ENCODE measurements at places on chromosomes 11 and 22.

GRCh38 chr22:33875316-33875715 is 45.0 kb downstream of the LARGE1 start:
- DNase-seq: no peak

DNA sequence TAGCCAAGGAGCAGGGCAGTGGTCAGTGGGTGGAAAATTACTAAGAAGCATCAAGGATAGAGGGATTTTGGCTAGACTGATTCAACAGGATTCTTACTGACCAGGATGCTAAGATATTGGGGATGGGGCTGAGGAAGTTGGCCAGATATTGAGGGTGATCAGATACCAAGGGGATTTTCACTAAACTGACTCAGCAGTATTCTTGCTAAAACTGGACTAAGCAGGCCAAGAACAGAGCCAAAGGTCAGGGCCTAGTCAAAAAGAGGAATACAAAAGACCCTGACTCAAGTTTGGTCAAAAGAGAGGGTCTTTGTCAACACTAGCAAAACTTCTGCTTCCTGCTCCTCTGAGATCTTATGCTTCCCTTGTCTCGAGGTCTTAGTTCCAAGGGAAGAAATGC is 38.6 kb upstream of the DEUP1 start:
- DNase-seq: no peak

GRCh38 chr11:47577460-47578041 is 1.2 kb downstream of the KBTBD4 start:
- no peak for DNase-seq

DNA sequence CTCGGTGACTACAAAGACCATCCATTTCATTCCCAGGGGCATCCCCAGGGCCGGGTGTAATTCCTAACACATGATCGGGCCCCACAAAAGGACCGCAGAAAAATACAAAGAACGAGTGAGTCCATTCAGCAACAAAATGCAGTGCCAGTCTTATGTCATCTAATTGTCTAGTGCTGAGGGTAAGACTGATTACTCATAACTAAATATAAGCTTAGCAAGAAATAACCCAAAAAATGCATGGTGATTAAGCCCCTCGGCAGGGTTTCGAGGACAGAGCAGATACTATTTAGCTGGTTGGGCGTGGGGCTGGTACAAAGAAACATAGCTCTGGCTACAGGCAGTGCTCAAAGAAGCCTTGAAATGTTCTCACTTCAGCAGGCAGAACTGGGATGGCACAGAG is 1078.9 kb downstream of the OPCML start:
- no peak for DNase-seq

GRCh38 chr22:43305806-43306205 is 37.4 kb downstream of the SCUBE1 start:
- DNase-seq: no peak

DNA sequence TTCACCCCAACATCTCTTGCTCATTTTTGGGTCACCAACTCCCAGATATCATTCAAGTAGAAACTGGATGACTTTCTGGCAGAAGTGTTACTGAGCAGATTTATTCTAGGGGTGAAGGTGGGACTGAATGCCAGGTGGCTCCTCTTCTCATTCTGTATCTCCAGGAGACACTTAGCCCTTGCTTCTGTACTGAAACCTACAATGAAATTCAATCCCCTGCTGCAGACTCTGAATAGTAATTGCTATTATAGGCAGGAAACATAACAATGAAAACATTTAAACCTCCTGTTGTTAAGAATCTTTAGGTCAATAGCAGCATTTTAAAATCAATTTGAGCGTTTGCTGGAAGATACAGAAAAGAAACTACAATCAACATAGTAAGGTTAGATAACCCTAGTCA is 879.4 kb upstream of the TENM4 start:
- DNase-seq: no peak

GRCh38 chr11:73629907-73630306 is 16.5 kb upstream of the PLEKHB1 start:
- no peak for DNase-seq

DNA sequence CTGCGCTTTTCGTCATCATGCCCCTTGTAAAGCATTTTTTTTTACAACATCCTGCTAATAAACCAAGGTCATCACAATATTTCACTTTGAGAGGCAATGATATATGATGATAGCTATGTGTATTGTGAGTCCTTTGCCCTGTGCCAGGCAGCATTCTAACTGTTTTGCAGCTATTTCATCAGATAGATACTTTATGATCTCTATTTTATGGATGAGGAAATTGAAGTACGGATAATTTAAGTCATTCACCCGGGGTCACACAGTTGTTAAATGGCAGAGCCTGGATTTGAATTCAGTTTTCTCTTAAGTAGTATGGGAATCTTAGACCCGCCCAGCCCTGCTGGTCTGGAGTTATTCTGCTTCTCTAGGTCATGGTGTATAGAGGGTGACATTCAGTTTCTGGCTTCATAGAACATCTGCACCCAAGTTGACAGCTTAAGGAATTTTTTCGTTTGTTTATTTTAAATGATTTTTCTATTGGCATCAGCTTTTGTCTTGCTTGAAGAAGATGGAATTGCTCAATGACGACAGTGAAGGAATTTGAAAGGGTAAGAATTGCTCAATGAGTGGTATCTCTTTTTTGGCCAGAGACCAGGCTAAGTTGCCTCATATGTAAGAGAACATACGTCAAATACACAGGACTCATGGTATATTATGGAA is 926 bp downstream of the PRR5L start:
- DNase-seq: no peak

DNA sequence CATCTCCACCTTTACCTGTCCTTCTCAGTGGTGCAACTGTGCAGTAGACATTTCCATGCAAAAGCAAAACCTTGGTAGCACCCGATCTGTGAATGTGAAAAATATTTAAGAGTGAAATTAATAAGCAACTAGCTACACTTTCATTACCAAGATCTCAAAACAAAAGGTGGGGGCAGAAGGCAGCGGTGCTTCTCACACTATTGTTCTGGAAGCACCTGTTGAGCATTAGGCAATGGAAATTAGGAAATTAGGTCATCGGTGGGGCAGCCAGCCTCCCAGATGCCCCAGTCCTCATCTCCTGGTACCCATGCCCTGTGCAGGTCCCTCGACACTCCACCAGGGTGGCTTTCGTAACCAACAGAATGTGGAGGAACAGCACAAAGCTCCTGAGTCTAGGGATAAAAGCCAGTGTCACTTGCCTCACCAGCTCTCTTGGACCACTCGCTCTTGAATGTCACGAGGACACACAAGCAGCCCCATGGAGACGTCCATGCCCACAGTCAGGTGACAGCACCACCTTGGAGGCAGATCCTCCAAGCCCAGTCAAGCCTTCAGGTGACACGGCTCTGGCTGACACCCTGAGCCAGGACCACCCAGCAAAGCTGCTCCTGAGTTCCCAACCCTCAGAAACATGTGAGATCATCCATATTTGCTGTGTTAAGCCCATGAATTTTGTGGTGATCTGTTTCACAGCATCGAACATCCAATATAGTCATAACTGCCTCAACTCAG is 3.3 kb downstream of the LTO1 start:
- no peak for DNase-seq

GRCh38 chr11:95563173-95563572 is 226.4 kb downstream of the FAM76B start:
- DNase-seq: no peak

GRCh38 chr11:78654866-78655265 is 80.2 kb upstream of the NARS2 start:
- no peak for DNase-seq

DNA sequence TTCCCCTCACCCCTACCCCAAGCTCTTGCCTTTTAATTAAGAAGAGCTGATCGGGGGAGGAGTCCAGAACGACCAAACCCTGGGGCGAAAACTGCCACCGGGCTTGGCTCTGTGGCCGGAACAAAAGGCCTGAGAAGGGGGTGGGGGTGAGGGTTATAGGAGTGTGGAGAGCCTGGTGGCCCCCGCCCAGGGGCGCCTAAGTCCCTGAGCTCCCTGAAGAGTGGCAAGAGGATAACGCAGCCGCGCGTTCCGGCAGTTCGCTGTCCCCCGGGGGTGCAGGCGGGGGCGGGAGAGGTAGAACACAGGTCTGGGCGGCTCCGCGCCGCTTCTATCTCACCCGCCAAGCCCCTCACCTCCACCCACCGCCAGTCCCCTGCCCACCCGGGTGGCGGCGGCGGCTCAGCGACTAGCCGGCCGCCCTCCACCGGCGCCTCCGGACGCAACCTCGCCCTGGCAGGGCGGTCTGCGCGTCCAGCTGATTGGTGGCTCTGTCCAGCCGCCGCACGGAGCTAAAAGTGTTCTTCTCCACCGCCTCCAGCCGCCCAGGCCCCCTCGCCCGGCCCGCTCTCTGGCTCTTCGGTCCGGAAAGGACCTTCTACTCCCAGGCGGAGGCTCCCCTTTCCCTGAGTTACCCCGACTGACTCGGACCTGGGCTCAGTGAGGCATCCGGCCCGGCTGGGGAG is 18.7 kb upstream of the BDNF start:
- no peak for DNase-seq

DNA sequence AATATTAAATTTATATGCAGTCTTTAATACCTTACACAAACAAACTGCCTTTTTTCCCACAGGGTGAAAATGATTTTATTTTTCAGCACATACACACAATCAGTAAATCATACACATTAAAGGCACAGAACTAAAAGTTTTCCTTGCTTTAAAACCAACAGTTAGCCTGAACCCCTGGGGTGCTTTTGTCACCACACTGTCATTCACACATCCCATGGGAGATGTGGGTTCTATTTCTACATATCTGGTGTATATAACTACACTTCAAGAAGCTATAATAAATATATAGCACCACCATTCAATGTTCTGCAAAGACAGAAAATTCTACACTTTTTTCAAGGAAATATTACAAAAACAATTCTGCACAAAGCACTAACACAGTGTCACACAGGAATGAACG is 197.0 kb downstream of the GUCY1A2 start:
- DNase-seq: no peak

GRCh38 chr11:73950869-73951710 is at the start of gene DNAJB13:
TSS of gene DNAJB13 (plus strand) at chr11:73951026. CDS start at chr11:73951070, 44 bp downstream.
- DNase-seq: peak; percentile 67

- DNase-seq: no peak
Observed at GRCh38 chr11:93033093-93033492, 63.6 kb downstream of the MTNR1B start.

- no peak for DNase-seq
Observed at GRCh38 chr22:17944256-17944655, 80.1 kb downstream of the MICAL3 start.

- DNase-seq: no peak
Observed at GRCh38 chr22:48976556-48977535, 850.8 kb downstream of the BRD1 start.

GRCh38 chr11:117921456-117921855 is 7.7 kb downstream of the TMPRSS13 start:
- DNase-seq: no peak

- no peak for DNase-seq
Observed at GRCh38 chr11:26994631-26995095, 751 bp downstream of the FIBIN start.

DNA sequence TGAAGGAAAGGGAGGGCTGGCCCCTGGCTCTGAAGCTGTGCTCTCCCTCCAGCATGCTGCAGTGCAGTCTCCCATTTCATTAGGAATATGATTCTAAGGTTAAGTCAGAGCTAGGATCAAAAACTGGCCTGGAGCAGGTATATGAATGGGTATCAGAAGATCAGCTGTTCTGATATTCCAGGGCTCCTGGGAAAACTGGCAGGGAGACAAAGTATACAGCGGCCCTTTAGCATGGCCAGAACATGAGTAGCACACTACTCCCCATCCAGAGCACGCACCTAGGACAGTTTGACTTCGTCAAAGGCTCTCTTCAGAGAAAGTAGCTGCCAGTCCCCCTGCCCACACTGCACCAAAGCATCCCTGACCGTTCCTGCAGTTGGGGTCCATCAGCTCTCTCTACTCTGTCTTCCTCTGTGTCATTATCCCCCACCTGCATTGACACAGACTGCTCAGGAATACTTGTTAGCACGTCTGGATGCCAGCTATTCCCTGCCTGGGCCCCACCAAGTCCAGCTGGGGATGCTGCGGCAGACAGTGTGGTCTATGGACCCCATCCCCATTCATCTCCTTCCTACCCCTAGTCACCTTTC is 4.0 kb upstream of the FCHSD2 start:
- DNase-seq: no peak

DNA sequence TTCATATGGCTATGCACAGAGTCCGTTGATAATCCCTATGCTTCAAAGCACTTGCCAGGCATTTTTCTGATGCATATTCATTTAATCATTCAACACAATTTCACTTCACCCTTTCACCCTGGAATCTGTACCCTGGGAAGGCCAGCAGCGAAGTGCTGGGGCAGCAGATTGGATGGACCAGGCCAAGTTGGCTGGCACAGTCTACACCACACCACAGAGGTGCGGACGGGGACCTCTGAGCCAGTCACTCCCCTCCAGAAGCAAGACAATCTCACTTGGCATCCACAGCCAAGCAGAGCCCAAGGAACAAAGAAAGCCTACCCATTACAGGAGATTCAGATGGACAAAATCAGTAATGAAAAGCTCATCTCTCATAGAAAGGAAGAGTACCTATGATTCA is 130.2 kb downstream of the GALNT18 start:
- no peak for DNase-seq

GRCh38 chr11:21986361-21986760 is 206.5 kb upstream of the ANO5 start:
- DNase-seq: no peak

DNA sequence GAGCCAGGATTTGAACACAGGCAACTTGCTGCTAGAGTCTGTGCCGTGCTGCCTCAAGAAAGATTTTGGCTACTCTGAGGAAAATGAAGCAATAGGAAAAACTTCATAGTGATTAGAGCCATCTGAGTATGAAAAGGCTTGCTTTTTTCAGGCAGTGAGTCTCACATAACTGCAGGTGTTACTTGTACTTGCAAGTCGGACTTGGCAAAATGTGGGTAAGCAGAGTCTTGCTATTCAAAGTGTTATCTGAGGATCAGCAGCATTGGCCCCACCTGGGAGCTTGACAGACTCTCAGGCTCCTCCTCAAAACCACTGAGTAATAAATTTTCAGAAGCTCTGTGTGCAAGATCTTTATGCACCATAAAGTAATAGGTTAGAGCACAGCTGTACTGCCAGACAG is 18.1 kb downstream of the RNF141 start:
- peak; percentile 28 for DNase-seq

- DNase-seq: peak; percentile 26
Observed at GRCh38 chr22:26835929-26836528, 178.6 kb downstream of the MIAT start.

GRCh38 chr11:8838248-8838647 is 72.7 kb upstream of the AKIP1 start:
- no peak for DNase-seq

- no peak for DNase-seq
Observed at GRCh38 chr11:74751303-74751702, 2.7 kb downstream of the RNF169 start.

DNA sequence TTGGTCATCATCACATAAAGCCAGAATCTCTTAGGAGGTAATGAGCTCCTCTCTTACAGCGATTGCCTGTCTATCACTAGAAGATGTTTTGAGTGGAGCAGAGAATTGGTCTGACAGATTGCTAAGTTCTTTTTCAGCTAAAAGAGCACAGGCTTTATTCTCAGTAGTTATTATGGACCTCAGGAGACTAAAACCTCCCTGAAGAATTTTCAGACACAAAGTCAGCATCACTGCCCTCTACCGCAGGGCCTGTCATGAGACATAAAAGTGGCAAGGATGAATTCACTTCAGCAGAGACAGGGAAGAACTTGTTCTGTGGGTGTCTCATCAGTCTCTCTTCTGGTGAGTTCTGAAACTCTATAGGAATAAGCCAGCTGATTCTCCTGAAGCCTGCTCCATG is at the start of gene OR51I2:
Gene OR51I2 (plus strand): TSS at position 301 of the 400 bp plus-strand sequence. CDS start 4,166 bp downstream, outside the sequence.
- no peak for DNase-seq

Data from common myeloid progenitor, CD34-positive (primary cell).